NCI-H187 treated with DMSO at 0.1 percent for 48 hours (cell line): ENCODE measurements at places on chromosomes 16 and 17.

DNA sequence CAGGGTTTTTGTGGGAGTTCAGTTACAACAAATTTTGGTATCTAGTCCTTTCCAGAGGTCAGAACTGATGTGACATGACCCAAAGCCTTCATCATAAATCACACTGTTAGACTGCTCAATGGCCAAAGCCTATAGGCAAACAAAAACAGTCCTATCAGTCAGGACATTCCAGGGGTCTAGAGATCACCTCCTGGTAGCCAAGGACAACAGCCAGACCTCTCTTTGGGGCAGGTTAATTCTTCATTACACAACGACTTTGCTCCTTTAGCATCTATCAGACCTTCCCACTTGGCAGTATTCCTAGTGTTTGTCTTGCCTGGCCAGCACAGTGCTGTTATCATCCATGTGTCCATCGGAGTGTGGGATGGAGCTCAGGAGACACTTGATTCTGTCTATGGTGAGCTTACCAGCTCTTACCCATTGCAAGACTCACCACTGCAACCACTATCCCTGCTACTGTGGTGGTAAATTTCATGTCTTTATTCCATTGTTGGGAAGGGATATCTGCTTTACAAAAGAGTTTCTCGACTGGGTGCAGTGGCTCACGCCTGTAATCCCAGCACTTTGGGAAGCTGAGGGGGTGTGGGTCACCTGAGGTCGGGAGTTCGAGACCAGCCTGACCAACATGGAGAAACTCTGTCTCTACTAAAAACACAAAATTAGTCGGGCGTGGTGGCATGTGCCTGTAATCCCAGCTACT, 95.5 kb upstream of the DHX40 start:
- no peak for DNase-seq

- DNase-seq = no peak
Observed at GRCh38 chr17:70171159-70171558, 1.8 kb downstream of the KCNJ2 start.

- no peak for DNase-seq
Observed at GRCh38 chr16:13886608-13887007, 33.3 kb upstream of the ERCC4 start.

DNA sequence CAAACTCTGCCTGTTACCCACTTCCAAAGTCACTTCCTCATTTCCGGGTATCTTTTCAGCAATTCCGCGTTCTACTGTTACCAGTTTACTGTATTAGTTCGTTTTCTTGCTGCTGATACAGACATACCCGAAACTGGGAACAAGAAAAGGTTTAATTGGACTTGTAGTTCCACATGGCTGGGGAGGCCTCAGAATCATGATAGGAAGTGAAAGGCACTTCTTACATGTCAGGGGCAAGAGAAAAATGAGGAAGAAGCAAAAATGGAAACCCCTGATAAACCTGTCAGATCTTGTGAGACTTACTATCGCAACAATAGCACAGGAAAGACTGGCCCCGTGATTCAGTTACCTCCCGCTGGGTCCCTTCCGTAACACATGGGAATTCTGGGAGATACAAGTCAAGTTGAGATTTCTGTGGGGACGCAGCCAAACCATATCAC, 30.9 kb downstream of the PAFAH1B1 start:
- DNase-seq = no peak

DNA sequence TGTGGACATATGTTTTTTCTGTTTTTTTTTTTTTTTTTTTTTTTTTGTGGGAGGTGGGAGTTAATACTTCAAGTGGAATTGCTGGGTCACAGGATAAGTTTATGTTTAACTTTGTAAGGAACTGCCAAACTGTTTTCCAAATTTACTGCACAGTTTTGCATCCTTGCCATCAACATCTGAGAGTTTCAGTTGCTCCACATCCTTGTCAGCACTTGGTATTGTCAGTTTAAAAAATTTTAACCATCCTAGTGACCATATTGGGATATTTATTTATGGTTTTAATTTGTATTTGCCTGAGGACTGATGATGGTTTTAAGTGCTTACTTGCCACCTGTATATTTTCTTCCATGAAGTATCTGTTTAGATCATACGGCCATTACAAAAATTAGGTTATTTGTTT, 34.0 kb upstream of the IRF8 start:
- DNase-seq = no peak
